ENCODE measurements at places on chromosomes 7 and 10.

DNA sequence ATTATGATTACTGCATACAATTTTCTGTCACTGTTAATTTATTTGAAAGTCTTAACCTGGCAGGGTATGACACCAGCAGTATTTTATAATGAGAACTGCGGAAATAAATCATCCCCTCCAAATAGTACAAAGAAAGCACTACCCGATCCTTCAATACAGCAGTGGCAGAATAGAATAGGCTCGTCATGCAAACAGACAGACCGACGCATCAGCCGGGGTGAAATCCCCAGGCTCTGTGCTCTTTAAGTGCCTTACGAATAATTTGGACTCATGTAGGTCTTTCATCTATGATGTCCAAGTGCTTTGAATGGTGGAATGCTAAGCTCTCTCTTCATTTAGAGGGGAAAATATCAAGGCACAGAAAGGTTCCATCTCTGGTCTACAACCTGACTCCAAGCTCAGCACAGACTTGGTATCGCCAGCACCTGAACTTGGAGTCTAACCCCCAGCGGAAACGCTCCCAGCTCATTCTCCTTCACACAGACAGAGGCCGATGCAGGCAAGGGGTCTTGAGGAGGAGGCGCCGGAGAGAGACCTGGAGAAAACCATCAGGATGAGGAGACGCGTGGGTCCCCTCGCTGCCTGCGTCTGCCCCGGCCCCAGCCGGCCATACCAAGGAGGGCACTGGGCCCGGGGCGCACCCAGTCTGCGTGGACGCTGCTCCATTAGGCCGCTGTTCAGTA, 568.1 kb upstream of the MKI67 start:
- no peak for DNase-seq

- no peak for DNase-seq
Observed at GRCh38 chr7:159013825-159014289, 130.8 kb downstream of the VIPR2 start.

GRCh38 chr7:91082038-91082437, 182.2 kb upstream of the FZD1 start:
- DNase-seq: no peak

- no peak for DNase-seq
Observed at GRCh38 chr10:108852211-108852610, 1071.1 kb downstream of the XPNPEP1 start.

DNA sequence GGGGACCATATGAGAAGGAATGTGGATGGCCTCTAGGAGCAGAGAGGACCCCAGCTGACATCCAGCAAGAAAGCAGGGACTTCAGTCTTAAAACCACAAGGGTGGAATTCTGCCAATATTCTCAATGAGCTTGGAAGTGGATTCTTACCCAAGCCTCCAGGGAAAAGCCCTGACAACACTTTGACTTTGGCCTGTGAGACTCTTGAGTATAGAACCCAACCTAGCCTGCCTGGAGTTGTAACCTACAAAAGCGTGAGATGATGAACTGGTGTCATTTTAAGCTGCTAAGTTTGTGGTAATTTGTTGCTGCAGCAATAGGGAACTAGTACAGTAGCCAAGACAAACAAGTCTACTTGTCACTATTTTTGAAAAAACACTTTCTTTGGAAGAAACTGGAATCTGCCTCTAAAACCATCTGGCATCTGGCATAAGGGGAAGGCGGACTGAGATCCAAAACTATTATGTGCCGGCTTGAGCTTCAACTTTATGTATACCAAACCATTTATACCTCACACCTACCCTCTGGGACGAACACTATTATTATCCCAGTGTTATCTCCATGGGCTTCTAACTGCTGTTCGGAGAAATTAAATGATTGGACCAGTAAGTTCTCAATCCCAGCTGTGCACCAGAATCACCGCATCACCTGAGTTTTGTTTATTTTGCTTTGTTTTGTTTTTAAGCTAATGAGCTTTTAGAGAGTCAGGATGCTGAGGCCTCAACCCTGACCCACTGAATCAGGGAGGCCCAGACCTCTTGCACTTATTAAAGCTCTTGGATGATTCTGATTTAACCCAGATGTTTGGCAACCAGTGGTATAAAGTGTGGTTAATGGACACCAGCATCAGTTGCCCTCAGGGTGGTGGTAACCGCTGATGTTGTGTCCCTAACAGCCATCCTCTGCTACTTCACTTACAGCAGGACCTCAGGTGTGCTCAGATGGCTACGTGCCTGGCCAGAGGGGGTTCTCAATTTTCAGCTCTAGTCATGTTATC, 83.0 kb downstream of the C1GALT1 start:
- DNase-seq: no peak

DNA sequence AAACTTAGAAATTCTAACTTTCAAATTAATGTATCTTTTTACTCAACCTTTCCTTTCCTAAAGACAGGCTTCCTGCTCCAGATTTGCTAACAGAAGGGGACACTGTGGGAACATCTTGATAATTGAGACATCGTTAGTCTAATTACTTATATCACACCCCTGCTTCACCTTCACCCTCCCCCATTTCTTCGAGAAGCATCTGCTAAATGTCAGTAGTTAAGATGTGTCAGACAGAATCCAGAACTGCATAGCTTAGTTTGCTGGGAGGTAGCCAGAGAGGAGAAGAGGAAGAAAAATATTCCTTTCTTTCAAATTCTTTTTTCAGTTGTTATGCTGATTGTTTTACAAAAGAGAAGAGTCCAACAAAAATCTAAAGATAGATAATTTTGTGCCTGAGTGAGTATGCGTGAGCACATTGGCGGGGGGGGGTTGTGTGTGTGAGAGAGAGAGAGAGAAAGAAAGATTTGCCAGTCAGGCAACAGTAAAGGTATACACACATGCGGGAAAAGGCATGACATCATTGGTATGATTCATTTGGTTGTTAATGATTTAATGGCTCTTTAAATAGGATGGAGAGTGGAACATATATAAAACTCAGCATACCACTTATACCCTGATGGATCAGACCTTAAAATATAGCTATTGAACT, 192.4 kb downstream of the PTN start:
- DNase-seq: no peak

DNA sequence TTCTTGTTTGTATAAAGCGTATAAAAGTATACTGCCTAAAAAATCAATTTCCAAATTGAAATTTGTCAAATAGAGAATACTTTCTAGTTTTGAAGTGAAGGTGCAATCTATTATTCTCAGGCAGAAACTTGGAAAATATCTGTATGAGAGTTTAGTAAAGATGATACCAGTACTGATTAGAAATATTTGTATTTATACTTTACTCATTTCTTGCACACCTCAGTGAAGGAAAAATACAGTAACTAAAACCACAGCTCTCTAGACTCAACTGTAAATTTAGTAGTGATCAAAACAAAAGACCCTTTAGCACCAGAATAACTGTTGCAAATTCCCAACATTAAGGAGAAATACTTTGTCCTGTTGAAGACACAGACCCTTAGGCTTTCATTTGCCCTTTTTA, 71.3 kb upstream of the CYP26C1 start:
- DNase-seq: no peak

DNA sequence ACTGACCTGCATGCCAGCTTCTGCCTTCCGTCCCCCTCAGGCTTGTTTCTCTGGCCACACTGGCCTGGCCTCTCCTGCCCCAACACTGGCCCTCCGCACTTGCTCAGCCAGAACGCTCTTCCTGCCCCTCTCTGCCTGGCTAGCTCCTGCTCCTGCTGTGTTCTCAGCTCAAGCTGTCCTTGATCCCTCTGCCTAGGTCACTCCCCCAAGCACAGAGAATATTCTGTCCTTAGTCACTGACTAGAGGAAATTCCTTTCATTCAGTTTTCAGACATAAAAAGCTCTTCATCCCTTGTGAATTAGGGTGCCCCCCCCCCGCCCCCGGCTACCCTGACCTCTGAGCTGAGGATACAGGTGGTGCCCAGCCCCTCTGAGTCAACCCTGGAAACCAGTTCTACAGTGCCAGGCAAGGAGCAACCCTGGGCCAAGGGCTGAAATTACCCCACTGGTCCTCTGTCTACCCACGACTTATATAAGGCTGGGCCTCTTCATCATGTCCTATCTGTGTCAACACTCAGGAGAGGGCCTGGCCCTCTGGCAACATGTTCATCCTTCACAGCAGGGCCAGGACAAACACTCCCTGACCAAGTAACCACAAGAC, 6.6 kb upstream of the SGPL1 start:
- no peak for DNase-seq

DNA sequence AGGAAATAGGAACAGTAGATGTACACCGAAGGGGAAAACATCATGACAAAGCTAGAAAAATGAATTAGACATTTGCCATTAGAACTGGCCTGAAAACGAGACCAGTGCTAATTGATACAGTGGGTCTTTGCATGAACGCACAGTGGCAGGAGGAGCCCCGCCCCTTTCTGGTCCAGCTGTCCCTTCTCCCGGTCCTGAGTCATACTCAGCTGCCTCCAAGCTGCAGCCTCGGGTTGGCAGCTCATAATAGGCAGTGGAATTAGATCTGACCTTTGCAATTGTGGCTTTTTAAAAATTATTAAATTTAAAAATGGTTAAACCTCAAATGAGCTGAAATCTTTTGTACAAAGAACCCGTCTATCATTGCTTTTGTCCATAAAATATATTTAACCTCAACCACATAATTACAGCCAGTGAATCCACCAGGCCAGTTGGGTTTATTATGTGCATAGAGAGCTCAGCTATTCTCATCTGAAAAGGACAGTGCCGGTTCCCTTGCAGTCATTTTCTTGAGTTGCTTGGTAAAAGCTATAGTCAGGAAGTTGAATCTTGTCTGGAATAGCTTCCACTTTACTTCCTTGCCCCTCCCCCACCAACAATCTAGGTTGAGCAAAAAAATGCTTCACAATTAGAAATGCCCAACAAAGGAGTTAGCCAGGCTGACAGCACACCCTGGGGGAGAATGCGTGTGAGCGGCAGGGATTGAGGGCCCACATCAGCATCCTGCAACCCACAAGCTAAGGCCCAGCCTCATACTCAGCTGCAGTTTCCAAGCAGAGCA, 147.1 kb downstream of the BUB3 start:
- no peak for DNase-seq

DNA sequence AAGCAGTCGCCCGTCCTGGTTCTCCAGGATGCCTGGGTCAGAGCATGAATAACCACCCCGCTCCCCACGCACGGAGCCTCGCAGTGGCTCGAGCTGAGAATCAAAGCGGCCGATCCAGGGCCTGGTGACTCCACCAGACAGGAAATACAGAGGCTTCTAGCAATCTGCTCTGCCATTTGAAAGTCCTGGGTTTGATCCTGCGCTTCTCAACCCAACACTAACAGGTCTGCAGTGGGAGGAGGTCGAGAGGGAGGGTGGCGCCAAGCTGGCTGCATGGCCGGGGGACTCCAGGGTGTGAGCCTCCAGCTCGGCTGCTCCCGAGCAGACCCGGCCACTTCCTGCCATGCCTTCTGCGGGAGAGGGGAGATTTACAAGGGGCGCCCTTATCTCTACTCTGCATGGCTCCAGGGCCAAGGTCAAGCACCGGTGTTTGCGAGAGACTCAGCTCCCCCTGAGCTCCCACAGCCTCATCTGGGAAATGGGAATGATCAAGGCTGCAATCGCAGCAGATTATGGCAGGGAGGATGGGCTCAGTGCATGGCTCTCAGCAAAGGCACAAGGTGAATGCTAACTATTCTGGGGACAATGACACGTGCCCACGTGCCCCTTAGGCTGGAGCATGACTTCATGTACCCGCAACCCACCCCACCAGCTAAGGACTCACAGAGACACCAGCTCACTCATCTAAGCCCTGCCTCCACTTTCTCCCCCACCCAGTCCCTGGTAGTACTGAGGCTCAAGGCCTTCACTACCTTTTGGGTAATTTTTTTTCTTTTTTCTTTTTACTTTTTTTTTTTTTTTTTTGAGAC, 73.9 kb upstream of the TNRC18 start:
- no peak for DNase-seq

GRCh38 chr7:69049326-69049725, 548.9 kb upstream of the AUTS2 start:
- no peak for DNase-seq

DNA sequence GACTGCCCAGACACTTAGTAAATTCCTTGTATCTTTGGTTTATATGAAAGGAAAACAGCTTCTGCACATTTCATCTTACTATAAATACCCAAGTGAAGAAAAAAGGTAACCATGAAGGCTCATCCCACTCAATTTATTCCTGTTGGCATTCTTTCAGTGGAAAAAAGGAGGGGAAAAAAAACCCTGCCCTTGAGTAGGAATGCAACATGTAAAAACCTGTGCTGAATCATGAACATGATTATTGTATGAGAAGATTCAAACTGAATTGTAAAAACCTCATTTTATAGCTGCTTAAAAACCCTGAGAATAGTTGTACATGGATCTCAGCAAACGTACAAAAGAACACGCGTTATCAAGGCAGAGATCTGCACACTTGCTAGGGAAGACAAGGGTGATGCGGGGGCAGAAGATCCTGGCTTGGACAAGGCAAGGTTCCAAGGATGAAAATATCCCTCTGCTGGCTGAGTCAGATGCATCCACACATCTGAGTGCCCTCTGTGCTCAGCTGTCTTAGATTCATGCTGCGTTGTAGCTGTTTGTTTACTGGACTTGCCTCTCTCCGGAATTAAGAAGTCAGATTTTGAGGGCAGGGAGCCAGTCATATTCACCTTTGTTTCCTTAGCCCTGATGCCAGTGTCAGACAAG, 658.2 kb downstream of the PARD3 start:
- no peak for DNase-seq

DNA sequence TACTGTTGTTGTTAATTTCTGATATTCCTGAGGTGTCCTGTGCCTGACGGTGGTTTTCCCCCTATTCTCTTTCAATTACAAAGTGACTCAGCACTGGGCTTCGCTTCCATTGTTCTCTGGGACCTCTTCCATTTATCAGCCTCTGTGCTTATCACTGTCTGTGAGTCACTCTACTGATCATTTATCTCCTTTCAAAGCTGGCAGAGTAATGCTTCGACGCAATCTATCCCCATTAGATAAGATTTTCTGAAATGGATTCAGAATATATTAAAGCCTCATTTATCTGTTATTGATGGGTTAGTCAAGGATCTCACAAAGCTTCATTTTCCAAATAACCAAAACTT, 679.2 kb downstream of the SDK1 start:
- no peak for DNase-seq

- DNase-seq: no peak
Observed at GRCh38 chr10:26215935-26216584, 514 bp upstream of the GAD2 start.

DNA sequence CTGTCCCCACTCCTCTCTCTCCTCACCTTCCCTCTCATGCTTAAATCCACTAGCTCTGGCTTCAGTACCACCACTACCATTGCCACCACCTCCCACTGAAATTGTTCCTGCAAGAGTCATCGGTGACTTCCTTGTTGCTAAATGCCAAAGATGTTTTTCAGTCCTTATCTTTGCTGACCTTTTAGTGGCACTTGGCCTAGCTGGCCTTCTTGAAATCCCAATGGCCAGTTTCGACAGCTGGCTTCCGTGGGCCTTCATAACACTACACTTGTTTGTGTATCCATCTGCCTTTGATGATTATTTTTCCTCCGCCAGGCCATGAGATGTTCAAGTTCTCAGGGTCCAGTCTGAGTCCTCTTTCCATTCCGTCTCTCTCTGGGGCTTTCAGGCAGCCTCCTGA, 118.2 kb upstream of the NANOS1 start:
- no peak for DNase-seq

DNA sequence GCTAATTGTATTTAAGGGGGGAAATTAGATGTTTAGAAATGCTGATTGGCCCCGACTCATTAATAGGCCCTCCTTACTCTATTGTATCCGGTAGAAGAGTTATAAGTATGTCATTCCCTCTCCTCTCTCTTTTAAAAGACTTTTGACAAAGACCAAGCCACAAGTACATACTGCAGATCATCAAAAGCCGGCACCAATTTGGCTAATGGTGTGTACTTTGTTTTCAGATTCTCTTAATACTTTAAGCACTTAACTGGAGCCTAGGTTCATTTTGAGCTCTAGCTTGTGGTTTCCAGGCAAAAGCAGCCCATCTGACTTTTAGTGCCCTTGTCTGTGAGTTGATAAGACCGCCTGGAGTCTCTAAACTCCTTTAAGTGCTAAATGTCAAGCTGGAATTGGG, 210.0 kb upstream of the LYZL1 start:
- DNase-seq: no peak

All from stimulated activated CD8-positive, alpha-beta memory T cell treated with anti-CD3 and anti-CD28 coated beads, Interleukin-4, amount 100 ng/mL, for 4 hours (primary cell).